Tracheal epithelial cell (primary cell): ENCODE measurements at places on chromosomes 3 and 15. TPM values are rescaled to one million over a fixed set of nuclear protein-coding genes. Genes with fewer than 3 reads are reported as not detected.

The TNFSF10 gene
- total RNA-seq = 30.5 and 113 TPM in 2 replicates

The IL17RE gene
- 2.6 and 2.7 TPM in 2 replicates for total RNA-seq

The ECE2 gene
- total RNA-seq = under 0.01 TPM in 1 of 2 replicates, not detected in the other

The TAGLN3 gene
- 1.1 and 3.6 TPM in 2 replicates for total RNA-seq

The RPP25 gene
- total RNA-seq = 6.5 and 15.8 TPM in 2 replicates
